ENCODE measurements at places on chromosomes 1 and 21. TPM values are rescaled to one million over a fixed set of nuclear protein-coding genes. Genes with fewer than 3 reads are reported as not detected.
A peak's percentile ranks its signal among the peaks of the same experiment; 100 is the strongest.

The NFIA gene
- 16.4 TPM for total RNA-seq

The CFAP74 gene
- total RNA-seq = not detected

GRCh38 chr1:11057477-11057876 lies 2.3 kb downstream of the SRM start:
- H3K27me3 ChIP-seq = peaks cover 5% of the 10 kb centered on the region
- H3K27ac ChIP-seq = no peak overlapping the region
- no peaks in the 10 kb centered on the region for H3K36me3 ChIP-seq
- DNase-seq = no peak

- DNase-seq = peak; percentile 78
- peaks cover under 1% of the 10 kb centered on the region for H3K27me3 ChIP-seq
- H3K4me1 ChIP-seq = peaks cover 13% of the 10 kb centered on the region
- no peak overlapping the region for H3K27ac ChIP-seq
- no peak overlapping the region for H3K4me3 ChIP-seq
- H3K36me3 ChIP-seq = peaks cover 6% of the 10 kb centered on the region
Observed at GRCh38 chr1:233240829-233241682, 54.5 kb downstream of the PCNX2 start.

- peaks cover 3% of the 10 kb centered on the region for H3K4me1 ChIP-seq
- H3K27ac ChIP-seq = no peak overlapping the region
- no peaks in the 10 kb centered on the region for H3K27me3 ChIP-seq
- no peaks in the 10 kb centered on the region for H3K36me3 ChIP-seq
Observed at GRCh38 chr1:65425006-65425405, 4.5 kb downstream of the LEPR start.

DNA sequence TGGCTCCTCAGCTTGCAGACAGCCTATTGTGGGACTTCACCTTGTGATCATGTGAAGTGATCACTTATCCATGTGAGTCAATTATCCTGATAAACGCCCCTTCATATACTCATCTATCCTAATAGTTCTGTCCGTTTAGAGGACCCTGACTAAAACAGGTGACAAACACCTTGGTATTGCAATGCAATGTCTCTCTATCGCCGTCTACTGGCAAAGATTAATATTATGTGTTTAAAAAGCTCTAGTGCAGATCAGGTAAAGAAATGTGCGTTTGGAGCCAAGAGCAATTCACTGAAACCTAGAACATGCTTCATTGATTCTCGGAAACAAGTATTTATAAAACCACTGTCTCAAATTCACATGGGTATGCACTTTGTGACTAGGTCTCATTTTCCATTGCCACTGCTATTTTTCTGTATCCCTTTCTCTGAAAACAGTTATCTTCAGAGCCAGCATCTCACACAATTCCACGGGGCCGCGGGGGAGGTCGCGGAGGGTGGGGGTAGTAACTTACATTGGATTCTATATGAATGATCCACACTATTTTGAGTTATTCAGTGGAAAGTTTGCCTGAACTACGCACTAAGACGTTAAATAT lies 554.6 kb upstream of the NCAM2 start:
- H3K36me3 ChIP-seq = no peaks in the 10 kb centered on the region
- peaks cover 2% of the 10 kb centered on the region for H3K27me3 ChIP-seq
- no peaks in the 10 kb centered on the region for H3K4me1 ChIP-seq
- H3K27ac ChIP-seq = no peak overlapping the region
- no peak for DNase-seq

The SYCP1 gene
- not detected for total RNA-seq

DNA sequence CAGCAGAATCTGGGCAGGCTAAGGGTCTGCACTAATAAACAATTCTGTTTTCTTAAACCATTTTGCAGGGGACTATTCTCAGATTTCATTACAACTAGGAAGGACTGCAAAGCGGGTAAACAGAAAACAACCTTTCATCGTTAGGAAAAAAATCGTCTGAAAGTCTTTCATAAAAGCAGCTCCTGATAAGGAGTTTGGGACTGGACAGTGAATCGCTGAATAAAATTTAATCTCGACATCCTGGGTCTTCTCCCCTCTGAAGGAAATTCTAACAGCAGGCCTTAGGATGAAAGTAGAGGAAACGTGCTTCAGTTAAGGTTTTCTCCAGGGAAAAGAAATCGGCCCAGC lies 471 bp upstream of the MTF2 start:
- H3K27me3 ChIP-seq = peaks cover 10% of the 10 kb centered on the region
- H3K36me3 ChIP-seq = peaks cover 9% of the 10 kb centered on the region
- peaks cover 3% of the 10 kb centered on the region for H3K4me1 ChIP-seq
- peak overlapping the region; percentile 99 for H3K4me3 ChIP-seq
- H3K27ac ChIP-seq = peak overlapping the region; percentile 99

DNA sequence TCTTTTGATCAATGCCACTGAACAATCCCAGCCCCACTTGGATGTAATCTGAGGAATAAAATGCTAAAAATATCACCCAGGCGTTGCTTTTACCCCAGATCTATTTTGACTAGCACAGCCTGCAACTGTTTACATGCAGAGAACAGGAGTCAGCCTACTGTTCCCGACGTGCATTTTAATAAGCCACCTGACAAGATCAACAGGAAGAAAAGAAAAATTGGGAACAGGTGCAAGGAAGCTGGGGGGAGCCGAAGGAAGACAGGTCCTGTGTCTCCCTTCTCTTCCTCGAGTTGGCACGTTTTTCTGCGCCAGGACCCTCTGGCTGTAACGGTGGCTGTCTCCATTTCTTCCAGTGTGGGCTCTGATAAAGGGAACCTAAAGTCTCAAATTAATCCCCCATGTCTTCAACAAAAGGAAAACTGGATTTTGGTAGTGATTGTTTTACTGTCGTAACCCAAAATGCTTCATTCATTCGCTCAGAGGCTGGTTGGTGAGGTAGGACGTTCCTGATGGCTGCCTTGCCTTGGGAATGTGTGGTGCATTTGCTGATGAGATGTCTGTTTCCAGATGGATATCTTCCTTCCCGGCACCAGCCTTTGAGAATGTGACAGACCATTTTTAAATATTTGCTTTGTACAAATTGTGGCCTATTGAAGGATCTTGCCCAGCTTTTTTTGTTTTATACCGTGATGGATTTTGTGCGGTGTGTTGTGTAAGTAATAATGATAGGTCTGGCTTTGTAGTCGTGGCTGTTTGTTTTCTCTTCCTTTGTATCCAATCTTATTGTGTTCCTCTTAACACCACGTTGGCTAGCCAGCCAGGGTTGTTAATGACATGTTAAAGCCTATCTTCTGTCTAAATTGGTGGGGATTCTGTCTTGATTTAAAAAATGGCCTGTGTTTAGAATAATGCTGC lies 117.5 kb downstream of the C1orf21 start:
- DNase-seq = no peak
- H3K27me3 ChIP-seq = peaks cover 3% of the 10 kb centered on the region
- peaks cover 32% of the 10 kb centered on the region for H3K4me1 ChIP-seq
- peak overlapping the region; percentile 71 for H3K27ac ChIP-seq
- H3K36me3 ChIP-seq = no peaks in the 10 kb centered on the region

DNA sequence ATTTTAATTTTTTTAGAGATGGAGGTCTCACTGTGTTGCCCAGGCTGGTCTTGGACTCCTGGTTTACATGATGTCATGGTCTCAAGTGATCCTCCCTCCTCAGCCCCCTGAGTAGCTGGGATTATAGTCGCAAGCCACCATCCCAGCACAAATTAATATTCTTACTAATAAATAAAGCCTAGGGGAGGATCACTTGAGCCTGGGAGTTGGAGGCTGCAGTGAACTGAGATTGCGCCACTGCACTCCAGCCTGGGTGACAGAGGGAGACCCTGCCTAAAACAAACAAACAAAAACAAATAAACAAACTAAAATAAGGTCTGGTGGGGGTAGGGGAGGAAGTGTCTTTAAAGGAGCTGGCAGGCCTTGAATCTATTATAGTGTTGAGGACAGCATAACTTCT lies 8.7 kb upstream of the GADD45A start:
- no peaks in the 10 kb centered on the region for H3K27me3 ChIP-seq
- H3K36me3 ChIP-seq = no peaks in the 10 kb centered on the region
- H3K27ac ChIP-seq = peak overlapping the region; percentile 89
- H3K4me3 ChIP-seq = peak overlapping the region; percentile 21

The SPRR3 gene
- not detected for total RNA-seq

The TMEM125 gene
- total RNA-seq = not detected
